ENCODE measurements at places on chromosomes 7 and 10.

DNA sequence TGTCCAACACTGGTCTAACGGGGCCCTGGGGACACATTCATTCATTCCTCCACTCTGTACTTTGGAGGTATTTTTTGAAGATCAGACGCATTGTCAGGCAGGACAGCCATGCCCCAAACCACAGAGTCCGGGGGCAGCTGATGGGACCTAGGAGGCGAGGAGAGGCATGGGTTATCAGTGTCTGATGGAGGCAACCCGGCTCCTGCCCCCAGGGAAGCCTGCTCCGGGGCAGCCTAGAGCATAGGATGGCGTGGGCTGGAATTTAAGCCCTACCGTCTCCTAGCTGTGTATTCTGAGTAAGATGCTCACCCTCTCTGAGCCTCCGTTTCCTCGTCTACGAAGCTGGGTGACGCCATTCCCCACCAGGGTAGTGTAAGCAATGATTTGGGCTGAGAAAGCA is 55.4 kb upstream of the ELN start:
- no peak for DNase-seq

DNA sequence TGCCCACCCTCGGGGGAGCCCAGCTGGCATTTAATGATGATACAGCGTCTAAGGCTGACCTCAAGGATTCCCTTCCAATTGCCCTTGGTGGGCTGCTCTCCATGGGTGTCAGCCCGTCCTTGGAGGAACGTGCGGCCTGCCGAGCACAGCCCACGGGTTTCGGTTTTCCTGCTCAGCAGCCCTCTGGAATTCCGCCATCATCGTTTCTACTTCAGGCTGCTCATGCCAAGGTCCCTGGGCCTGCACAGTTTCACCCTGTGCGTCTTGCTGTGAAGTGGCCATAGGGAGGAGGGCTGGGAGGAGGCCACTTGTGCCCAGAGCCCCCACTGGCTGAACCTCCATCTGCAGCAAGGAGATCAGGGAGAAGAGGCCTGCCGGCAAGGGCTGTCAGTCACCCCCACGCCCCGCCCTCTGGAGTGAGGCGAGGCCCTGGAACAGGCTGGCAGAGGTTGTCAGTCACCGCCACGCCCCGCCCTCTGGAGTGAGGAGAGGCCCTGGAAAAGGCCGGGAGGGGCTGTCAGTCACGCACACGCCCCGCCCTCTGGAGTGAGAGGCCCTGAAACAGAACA is 82.8 kb downstream of the CHST15 start:
- DNase-seq, result no peak

DNA sequence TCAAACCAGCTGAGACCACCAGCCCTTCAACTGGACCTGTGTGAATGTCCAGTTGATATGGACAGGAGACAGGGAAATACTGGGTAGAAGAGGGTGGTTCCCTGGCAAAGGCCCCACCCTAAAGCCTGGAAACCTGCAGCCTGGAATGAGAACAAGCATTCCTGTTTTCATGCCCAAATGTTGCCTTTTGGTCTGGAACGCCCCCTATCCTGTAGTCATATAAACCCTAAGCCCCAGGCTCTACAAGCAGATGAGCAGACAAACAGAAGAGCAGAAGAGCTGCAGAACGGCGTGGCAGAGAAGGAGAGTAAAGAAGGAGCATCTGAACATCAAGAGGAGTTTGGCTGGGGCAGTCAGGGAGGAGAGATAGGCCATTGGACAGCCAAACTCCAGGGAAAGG is 38.4 kb downstream of the SYPL1 start:
- DNase-seq, result no peak

GRCh38 chr10:30853066-30853465 is 178.6 kb downstream of the ZNF438 start:
- no peak for DNase-seq

DNA sequence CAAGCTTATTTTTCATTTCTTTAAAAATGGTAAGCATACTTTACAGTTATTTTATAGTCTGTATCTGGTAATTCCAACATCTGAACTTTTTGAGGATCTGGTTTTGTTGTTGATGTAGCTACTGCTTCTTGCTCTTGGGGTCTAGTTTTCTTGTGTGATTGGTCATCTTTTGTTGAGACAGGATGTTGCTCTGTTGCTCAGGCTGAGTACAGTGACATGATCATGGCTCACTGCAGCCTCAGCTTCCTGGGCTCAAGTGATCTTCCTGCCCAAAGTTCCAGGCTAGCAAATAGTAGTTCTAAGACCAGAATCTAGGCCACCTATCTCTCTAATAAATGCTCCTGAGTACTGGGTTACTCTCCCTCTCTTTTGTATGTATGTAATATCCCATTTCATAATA is 75.7 kb downstream of the NRCAM start:
- DNase-seq, result no peak

DNA sequence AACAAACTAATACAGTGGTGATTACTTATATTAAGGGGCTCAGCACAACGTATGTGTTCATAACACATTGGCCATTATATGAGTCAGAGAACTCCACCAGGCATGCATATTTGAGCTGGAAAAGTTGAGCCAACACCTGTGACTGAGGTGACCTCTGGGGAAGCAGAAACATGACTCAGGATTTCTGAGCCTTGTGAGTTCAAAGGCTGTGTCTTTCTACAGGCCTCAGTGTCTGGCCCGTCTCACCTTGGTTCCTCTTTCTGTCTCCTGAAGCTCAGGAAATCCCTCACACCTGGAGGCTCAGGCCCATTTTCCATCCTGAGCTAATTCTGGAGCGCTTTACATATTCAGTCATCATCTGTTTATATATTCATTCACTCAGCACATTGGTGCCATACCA is 230.9 kb upstream of the AGK start:
- DNase-seq, result no peak

GRCh38 chr10:121459279-121459621 is 139.0 kb downstream of the FGFR2 start:
- no peak for DNase-seq

DNA sequence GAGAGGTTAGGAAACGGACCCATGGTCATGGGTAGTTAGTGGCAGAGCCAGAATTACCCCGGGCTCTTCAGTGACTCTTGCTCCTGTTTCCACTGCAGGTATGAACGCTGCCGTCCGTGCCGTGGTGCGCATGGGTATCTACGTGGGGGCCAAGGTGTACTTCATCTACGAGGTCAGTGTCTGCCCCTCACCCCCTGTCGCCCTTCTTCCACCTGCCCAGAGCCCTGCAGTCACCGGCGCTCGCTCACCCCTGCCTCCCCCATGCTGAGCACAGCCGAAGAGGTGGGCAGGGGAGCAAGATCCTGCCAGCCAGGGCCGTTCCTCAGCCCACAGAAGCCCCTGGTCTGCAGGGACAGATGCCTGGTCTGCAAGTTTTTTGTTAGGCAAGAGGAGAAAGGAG is 14.9 kb downstream of the PFKP start:
- no peak for DNase-seq

DNA sequence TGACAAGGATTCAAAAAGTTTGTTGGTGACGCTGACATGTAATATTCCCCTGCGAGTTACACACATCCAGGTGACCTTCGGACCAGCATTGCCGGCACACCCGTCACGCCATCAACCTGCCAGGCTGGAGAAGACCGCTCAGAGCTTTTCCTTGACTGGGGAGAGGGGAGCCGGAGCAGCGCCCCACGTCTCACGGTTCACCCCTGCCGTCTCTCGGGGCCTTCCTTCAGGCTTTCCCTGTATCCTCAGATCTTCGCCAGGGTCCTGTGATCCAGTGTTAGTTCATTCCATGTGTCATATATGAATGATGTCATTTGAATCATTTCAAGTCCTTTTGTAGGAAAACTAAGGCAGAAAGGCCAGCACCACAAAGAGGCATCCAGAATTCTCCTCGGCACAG is 127.8 kb downstream of the MGMT start:
- no peak for DNase-seq

DNA sequence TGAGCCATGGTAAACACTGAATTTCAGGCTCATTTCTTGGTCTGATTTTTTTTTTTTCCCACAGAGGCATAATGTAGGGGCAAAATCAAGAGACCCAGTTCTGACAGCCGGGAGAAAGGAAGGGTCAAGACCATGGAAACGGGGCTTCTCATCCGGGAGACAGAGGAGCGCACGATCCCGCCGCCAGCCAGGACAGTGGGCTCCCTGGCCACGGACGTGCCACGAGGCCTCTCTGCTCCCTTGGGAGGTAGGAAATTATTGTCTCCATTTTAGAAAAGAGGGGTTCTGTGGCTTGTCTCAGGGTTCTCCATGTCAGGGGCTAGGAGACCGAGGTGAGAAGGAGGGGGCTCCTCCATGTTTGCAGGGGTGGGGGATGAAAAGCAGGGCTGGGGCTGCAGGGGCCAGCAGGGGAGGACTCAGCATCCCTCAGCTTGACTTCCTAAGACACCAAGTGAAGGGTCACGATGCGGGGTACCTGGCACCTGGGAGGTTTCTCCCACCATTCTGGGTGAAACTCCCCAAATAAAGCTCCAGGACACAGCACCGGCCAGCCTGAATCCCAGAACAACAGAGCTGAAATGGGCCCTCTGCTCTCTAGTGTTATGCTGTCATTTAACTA is 37.6 kb downstream of the PPIF start:
- DNase-seq, result no peak

DNA sequence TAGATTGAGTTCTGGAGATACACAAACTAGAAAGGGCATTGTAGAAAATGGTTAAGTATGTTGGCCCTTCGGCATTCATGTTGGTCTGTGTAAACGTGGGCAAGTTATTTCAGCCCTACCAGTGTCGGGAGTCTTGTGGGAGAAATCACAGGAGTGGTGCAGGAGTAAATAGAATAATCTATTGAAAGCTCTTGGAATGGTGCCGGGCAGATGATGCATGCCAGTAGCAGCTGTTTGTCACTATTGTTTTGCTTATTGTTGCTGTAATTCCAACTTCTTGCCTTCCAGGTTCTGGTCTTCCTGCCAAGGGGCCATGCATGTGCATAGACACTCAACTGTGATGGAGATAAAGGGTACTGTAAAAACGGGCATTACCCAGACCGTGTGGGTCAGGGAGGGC is 259.4 kb downstream of the CAMK1D start:
- no peak for DNase-seq

DNA sequence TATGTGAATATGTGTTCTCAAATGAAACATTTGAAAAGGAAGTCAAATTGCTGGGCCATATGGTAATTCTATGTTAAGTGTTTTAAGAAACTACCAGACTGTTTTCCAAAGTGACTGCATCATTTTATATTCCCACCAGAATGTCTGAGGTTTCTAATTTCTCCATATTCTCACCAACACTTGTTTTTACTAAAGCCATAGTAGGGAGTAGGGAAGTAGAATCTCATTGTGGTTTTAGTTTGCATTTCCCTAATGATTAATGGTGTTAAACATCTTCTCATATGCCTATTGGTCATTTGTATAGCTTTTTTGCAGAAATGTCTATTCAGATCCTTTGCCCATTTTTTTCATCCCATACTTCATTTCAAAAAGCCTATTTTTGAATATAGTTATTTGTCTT is 9.1 kb upstream of the SEMA4G start:
- no peak for DNase-seq

DNA sequence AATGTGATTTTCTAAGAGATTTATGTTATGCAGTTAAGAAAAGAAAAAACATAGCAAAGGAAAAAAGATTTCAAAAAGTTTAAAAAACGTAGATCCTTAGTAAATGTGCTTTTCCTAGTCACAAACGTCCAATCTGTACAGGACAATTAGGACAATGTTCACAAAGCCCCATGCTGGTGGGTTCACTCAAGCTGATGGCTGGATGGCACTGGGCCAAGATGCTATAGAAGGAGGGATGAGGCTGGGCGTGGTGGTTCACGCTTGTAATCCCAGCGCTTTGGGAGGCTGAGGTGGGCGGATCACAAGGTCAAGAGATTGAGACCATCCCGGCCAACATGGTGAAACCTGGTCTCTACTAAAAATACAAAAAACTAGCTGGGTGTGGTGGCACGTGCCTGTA is 22.1 kb downstream of the SVIL start:
- DNase-seq, result no peak

GRCh38 chr10:115653473-115653872 is 560.3 kb downstream of the ATRNL1 start:
- DNase-seq, result no peak

- no peak for DNase-seq
Observed at GRCh38 chr7:3607847-3608246, 306.8 kb downstream of the SDK1 start.

DNA sequence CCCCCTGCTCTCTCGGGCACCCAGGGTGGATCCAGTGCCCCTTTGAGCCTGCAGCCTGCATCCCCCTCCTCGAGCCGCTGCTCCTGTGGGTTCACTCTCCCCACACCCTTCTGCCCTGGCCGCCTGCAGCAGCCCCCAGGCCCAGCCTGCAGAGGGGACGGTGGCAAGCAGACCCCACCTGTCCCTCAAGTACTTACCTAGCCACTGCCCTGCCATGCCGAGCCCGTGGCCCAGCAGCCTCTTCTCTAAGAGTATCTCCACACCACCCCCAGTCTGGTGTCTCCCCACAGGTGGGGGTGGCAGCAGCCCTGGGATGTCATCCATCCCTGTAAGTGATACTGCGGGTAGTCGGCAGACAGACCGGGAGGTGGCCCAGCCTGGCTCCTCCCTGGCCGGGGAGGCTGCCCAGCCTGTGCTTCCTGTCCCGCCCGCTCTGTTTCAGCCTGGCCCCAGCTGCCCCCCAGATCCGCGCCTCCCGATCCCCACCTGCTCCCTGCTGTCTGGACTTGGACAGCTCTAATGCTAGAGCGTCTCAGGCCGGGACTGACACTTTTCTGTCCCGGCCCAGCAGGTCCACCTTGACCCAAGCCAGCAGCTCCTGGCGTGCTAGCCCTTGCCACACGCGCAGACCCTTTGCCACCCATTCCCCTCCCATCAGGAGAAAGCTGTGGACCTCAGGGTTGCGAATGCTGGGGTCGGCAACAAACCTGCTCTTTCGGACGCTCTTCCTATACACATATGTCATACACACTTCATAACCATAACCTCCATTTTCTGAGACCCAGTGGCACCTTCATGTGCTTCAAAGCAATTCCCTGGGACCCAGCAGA is 25.0 kb downstream of the YKT6 start:
- DNase-seq, result no peak

- DNase-seq, result no peak
Observed at GRCh38 chr10:14787938-14788337, 13.2 kb upstream of the FAM107B start.

- no peak for DNase-seq
Observed at GRCh38 chr7:150823043-150823442, 22.5 kb downstream of the TMEM176A start.

DNA sequence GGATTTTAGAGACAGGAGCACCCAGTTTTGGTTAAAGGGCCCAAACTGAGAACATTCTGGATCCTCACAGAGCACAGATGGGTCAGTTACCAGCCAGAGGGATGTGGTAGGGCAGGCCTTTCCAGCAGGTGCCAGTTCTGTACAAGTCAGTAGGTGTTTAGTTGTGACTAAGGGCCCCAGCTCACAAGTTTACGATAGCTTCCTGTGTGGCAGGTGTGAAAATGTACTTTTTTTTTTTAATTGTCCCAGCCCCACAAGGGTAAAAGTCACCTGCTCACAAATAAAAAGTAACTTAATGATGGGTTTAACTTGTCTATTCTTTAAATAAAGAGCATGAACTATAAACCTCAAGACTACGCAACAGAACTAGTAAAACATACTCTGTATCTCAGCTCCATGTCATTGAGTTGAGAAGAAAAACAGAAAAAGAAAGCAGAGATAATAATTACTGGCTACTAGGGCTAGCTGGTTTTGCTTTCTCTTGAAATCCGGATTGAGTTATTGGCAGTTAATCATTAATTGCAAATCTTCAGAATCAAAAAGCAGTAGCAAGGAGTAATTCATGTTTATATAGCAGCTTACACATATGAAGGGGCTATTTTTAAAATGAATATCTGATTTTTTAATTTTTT is 15.4 kb downstream of the NFE2L3 start:
- DNase-seq, result peak; percentile 64

GRCh38 chr7:147332988-147333387 is 1216.4 kb downstream of the CNTNAP2 start:
- no peak for DNase-seq

- DNase-seq, result no peak
Observed at GRCh38 chr10:11210211-11210922, 192.7 kb downstream of the CELF2 start.
